ENCODE measurements at places on chromosomes 6 and 20.

DNA sequence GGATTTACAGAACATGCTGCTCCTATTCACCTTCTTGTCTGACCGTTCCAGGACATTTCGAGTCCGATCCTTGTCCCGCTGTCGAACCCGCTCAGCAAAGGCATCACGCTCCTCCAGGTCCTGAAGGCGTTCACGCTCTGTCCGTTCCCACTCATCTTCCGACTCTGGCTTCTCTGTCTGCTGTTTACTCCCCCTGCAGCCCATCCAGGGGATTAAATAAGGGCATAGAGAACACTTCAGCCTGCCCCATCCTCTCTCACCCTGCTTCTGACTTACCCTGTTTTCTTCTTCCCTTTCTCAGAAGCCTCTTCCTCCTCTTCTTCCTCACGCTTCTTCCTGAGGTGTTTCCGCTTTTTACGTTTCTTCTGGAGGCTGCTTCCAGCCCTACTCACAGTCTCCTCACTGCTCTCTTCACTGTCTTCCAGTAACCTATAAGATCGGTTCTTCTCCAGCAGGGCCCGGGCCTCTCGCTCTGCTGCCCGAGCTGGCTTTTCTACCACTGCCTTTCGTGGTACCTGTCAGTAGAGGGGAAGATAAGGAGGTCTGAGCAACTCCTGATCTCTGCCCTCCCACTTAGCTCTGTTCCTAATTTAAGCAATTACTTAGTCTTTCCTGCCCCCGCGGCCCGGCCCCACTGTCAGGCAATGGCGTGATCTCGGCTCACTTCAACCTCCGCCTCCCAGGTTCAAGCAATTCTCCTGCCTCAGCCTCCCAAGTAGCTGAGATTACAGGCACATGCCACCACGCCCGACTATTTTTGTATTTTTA lies 1.9 kb downstream of the DHX16 start:
- DNase-seq = no peak

GRCh38 chr6:146878952-146879340 lies 280.2 kb downstream of the ADGB start:
- DNase-seq = no peak

- peak; percentile 42 for DNase-seq
Observed at GRCh38 chr6:95364016-95364604, 213.2 kb upstream of the MANEA start.

DNA sequence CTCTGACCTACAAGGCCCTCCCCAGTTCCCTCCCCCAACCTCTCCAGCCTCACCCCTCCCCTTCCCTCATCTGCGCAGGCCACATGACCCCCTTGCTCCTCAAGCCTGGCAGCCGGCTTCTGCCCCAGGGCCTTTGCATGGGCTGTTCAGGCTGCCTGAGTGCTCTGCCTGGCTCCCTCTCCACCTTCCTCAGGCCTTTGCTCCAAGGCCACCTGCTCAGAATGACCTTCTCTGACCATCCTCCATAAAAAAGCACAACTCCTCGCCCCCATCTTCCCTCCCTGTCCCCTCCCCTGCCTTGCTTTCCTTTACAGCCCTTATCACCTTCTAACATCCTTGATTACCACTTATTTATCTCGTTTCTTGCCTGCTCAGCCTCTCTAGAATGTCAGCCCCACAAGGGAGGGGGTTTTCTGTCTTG lies 38.7 kb downstream of the SPDEF start:
- no peak for DNase-seq

DNA sequence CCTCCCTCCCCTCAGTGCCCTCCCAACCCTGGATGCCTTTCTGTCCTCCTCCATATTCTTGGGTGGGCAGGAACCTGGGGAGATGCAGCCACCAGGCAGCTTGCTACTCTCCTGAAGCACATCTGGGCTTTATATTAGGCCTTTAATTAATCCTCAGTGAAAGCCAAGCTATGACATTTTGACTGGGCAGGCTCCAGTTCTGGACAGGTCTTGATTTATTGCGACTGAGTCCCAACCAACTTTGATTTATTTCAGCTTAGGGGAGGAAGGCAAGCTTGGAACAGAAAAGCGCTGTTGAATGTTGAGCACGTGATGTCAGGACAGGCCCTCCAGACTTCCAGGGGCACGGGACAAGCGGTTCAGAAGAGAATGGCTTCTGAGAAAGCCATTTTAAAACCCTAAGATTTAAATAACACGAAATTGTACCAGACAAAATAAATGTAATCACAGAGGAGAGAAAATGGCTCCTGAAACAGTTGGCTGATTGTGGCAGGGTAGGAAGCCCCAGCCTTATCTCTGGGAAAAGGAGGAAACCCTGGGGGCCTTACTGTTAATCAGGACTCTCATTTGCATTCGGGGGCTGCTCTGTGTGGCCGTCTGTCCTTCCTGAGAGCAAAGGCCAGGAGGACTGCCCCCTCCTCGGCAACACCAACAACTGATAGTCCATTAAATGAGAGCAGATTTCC lies 294.2 kb downstream of the FOXC1 start:
- DNase-seq = no peak

DNA sequence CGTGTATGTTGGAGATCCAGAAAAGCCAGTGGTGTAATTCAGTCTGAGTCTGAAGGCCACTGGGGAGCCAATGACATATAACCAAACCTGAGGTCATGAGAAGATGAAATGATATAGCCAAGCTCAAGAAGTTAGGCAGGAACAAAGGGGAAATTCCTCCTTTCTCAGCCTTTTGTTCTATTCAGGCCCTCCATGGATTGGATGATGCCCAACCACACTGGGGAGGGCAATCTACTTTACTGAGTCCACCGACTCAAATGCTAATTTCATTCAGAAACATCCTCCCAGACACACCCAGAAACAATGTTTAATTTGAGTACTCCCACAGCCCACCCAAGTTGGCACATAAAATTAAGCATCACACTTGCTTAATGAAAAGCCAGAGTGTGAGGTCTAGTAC lies 183.6 kb downstream of the GJA1 start:
- no peak for DNase-seq

GRCh38 chr20:6070829-6071695 lies 17.2 kb upstream of the LRRN4 start:
- DNase-seq = no peak

DNA sequence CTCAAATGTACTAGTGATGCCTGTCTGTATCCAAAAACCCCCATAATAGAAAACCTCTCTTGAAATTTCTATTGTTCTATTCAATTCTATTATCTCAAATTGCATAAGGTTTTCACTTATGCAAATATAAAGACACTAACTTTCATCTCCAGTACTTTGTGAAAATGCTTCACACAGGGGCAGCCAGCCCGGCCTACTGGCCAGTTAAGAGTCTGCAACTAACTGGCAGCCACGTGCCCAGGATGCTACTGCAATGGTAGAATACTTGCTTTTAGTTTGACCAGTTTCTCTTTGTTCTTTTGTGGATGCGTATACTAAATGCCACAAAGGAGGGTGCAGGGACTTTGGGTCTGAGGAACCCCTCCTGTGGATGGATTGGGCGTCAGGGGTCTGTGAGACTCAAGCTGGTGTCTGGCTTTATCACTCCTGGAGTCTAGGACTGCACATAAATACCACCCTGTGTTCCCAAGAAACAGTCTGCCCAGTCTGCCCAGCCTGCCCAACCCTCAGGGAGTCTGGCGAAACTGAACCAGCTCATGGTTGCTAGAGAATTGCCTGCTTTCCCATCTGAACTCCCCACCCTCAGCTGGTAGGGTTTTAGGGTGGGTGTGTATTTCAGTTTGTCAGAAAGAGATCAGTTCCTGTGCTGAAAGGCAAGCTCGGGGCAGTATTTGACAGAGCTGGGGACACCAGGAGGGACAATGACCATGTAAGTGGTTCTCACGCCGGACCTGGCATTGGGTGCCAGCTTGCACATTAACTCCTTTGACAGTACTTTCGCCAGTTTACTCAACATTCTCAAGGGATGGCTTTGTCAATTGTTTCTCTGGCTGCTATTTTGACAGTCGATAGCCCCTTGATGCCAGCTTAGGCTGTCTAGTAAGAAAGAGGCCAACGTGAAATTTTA lies 558.2 kb upstream of the JAG1 start:
- no peak for DNase-seq

GRCh38 chr6:15336900-15337560 lies 91.2 kb downstream of the JARID2 start:
- no peak for DNase-seq

DNA sequence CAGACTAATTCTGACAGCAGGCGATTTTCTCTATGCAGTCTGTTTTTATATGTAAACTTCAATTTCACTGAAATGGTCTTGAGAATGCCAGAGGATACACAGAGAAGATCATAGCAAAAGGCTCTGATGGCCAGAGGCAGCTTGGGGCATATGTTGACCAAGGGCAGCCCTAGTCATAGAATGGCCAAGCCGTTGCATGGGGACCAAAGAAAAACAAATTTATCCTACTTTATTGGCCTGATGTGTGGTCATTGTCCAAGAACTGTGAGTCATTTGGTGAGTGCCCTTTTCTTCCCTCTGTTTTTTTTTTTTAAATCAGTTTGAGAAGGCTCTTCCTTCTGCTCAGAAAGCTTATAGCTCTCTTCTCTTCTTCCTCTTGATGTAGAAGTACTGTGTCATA lies 5.8 kb downstream of the HDGFL1 start:
- DNase-seq = no peak

GRCh38 chr6:118419448-118420394 lies 128.4 kb upstream of the PLN start:
- no peak for DNase-seq

DNA sequence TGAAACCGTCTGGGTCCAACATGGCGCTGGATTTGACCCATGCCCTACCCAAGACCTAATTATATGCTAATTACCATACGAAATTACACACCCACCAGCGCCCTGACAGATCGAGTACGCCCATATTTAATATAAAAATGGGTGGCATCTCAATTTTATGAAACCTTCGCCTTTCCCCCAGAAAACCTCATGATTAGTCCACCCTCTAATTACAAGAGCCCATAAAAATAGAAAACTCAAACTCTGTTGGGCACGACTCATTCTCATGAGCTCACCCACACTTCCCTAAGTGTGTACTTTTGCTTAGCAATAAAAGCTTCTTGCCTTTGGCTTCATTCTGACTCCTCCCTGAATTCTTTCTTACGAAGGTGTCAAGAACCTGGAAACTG lies 136.4 kb downstream of the OR2B2 start:
- no peak for DNase-seq

All from activated CD4-positive, alpha-beta T cell treated with anti-CD3 and anti-CD28 coated beads, Interleukin-10, Interleukin-2, amounts not matched to agents 100 ng/mL and 50 ng/mL, durations not matched to agents 16 hours and 8 hours (primary cell).